ENCODE measurements at places on chromosomes 4 and X. TPM values are rescaled to one million over a fixed set of nuclear protein-coding genes. Genes with fewer than 3 reads are reported as not detected.

PPM1K gene
- total RNA-seq: 144 TPM

PSAPL1 gene
- not detected for total RNA-seq

ANKRD50 gene
- total RNA-seq: 22.2 TPM

TEX13B gene
- not detected for total RNA-seq

PHKA1 gene
- 3.5 TPM for total RNA-seq
